ENCODE measurements at places on chromosomes 12 and 14.

GRCh38 chr14:72618424-72618823 lies 275.5 kb downstream of the DPF3 start:
- no peak for DNase-seq

- DNase-seq: no peak
These were observed 55.0 kb downstream of the EMP1 start for GRCh38 chr12:13251521-13251920.

- DNase-seq: peak; percentile 75
These were observed 65.8 kb upstream of the SLC8A3 start for GRCh38 chr14:70254476-70254961.

DNA sequence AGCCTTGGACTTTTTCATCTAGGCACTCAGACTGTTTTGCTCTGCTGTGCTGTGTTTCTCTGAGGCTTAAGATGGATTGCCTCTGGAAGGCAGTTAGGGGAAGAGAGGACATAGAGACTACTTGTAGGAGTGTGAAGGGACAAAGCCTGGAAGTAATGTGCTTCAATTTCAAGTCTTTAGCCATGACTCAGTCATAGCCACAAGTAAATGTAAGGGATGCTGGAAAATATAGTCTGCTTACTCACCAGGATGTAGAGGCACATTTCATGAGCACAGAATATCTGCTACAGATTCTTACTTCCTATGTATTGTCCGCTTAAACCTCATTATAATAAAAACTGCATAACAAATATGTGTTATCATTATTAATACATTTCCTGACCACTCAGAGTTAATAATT lies 794.3 kb upstream of the NOVA1 start:
- no peak for DNase-seq

DNA sequence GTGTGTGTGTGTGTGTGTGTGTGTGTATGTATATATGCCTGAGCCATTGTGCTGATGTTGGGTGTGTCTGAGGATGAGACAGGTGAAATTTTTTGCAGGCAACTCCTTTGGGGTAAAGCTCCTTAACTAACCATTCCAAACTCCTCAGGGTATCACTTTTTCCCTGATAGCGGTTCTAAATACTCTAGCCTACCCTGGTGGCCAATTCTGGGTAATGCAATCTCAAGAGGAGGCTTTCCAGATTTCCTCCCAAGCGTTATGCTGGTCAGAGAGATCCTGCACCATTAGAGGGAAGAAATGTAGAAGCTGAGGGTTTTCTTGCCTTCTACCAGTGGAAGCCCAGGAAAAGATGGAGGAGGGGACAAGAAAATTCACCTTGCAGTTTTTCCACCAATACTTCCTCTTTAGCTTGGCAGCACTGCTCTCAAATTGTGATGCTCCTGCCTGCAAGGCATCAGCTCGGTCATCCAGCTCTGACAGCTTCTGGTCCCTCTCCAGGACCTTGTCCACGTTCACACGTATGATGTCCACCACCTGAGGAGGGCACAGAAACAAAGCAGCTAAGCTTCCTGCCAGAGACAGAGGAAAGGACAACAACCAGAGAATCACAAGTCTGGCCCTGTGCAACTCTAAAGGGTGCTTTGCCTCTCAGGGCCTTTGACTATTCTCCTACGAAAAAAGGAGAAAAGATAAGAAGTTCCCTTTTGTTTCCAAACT lies 4.9 kb downstream of the VAMP1 start:
- peak; percentile 83 for DNase-seq

DNA sequence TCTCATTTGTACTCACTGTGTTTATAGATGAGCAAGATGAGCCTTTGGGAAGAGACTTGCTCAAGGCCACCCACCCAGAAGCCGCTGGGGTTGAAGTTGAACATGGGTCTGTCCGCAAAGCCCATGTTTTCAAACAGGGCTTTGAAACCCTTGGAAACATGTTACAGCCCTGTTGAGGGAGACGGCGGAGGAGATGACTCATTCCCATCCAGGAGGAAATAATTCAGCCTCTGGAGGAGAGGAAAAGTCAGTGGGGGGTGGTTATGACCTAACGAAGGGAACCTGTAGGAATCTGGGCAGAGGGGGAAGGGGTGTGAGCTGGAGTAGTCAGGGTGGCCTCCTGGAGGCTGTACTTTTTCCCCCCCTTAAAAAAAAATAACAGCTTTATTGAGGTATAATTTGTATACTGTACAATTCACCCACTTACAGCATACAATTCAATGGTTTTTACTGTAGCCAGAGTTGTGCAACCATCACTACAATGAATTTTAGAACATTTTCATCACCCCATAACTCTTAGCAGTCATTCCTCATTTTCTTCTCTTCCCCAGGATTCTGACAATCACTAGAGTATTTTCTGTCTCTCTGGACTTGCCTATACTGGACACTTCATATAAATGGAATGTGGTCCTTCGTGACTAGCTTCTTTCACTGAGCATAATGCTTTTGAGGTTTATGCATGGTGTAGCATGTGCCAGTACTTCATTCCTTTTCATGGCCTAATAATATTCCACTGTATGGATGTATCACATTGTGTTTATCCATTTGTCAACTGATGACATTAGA lies 1.9 kb upstream of the RIN3 start:
- DNase-seq: no peak

DNA sequence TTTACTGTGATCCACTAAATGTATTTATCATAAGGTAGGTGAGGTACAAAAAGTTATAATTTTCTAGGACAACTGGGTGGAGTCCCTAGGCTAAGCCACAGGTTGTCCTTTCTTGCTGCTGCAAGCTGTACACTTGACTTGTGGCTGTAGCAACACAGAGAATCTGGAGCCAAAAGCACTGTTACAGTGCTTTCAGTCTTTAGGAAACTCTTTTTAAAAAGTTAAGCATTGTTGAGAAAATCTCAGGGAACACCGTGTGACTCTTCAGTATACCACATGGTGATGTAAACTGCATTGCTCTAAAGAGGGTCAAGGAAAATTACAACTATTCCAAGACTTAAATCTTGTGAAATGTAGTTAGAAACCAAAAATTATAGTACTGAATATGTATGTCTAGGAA lies 11.4 kb downstream of the SLC15A5 start:
- DNase-seq: no peak

DNA sequence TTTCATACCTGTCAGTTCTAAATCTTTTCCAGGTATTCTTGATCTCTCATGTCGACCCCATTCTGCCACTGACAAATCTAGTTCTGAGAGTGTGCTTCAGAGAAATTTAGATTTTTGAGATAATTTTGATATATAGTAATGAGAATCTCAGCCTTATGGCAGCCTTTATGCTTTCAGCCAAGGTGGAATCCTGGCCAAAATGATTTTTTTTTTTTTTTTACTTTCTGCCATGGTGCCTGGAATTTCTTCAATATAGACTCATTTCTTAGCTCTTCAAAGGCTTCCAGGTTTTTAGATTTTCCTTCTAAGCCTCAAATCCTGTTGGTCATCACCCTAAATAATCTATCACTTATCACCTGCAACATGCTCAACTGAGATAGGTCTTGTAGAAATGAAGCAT lies 926.6 kb downstream of the NRXN3 start:
- DNase-seq: no peak

DNA sequence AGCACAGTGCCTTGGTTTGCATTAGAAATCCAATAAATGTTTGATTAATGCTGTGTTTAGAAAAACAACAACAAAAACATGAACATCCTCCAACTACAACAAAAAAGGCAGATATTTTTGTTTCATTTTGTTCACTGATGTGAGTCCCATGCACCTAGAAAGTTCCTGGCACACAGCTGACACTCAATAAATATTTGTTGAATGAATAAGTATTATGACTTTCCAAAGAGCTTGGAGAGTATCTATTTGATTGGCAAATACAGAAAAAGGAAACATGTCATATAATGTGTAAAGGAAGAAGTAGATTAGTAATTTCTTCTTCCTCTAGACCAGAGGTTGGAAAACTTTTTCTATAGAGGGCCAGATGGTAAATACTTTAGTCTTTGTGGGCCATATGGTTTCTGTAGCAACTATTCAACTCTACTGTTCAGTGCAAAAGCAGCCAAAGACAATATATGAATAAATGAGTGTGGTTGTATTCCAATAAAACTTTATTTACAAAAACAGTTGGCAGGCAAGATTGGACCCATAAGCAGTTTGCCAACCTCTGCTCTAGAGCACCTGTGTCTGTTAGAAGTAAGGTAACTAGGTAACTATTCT lies 312.3 kb upstream of the DIO2 start:
- DNase-seq: no peak

DNA sequence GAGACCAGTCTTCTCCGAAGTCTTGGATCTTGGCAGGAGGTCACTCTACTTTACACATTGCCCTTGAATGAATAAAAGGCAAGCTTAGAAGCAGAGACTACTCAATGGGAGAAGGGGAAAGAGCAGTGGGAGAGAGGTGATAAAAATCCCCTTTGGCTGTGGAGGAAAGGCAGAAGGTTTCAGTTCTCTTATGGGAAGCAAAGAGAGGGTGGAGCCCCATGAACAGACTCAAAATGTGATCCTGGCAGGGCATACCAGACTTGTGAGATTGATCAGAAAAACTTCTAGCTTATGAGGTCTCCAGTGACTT lies 49.6 kb upstream of the HECTD1 start:
- DNase-seq: no peak

- DNase-seq: no peak
These were observed 33.7 kb downstream of the DACT1 start for GRCh38 chr14:58671436-58671835.

GRCh38 chr12:6187948-6188793 lies 12.0 kb upstream of the CD9 start:
- no peak for DNase-seq

DNA sequence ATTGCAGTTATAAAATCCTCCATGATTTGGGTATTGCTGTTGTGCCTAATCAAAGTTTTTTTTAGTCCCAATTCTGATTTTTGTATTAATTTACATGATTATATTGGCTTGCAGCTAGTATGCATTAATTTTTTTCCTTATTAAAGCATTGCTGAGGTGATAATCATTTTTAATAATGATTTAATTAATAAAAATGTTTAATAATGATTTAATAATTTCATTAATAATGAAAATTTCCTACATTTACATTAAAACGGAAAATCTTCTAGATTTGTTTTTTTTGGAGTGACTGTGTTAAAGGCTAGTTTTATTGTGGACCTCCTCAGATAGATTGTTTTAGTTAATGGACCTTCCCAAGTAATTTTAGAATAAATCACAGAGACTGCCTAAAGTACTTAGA lies 79.6 kb downstream of the CCDC91 start:
- DNase-seq: no peak

DNA sequence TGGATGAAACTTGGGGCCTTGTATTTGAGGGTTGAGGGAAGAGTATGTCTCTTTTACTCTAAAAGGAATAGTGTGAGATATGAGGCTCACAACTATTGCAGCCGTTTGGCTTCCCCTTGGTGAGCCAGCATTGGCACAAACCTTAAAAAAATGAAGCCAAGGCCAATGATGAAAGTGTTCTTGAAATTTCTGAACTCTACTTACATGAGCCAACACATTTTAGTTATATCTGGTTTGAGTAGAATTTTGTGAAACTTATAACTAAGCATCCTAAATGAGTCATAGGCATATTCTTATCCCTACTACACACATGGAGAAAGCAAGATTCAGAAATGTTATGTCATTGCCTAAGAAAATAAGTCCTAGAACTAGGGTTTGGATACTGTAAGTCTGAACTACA lies 55.3 kb upstream of the ACSS3 start:
- no peak for DNase-seq

GRCh38 chr12:34599530-34600513 lies 577.5 kb downstream of the ALG10 start:
- no peak for DNase-seq

GRCh38 chr14:92553438-92553837 lies 39.9 kb downstream of the RIN3 start:
- DNase-seq: no peak

GRCh38 chr12:13786646-13787045 lies 194.8 kb downstream of the GRIN2B start:
- DNase-seq: no peak

DNA sequence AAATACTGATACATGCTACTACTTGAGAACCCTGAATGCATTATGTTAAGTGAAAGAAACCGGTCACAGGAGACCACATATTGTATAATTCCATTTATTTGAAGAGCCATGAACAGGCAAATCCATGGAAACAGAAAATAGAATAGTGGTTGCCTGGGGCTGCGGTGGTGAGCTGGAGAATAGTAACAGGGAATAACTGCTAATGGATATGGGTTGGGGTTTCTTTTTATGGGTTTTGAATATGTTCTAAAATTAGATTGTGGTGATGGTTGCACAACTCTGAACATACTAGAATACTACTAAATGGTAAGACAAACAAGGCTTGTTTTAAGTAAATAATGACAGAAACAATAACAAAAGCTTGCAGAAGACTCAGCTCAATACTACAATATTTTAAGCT lies 293.0 kb downstream of the BTG1 start:
- peak; percentile 37 for DNase-seq

- no peak for DNase-seq
These were observed 138.0 kb upstream of the SLCO1C1 start for GRCh38 chr12:20557096-20557495.
